Activated T-helper 2 cell treated with anti-CD3 and anti-CD28 coated beads, Interferon-gamma antibody, Interleukin-2, Interleukin-4, amounts not matched to agents 10 μg/mL and 5 μg/mL and 100 μg/mL, durations not matched to agents 14 hours and 24 hours and 36 hours (primary cell): ENCODE measurements at places on chromosomes 7 and 10. TPM values are rescaled to one million over a fixed set of nuclear protein-coding genes. Genes with fewer than 3 reads are reported as not detected.

DNA sequence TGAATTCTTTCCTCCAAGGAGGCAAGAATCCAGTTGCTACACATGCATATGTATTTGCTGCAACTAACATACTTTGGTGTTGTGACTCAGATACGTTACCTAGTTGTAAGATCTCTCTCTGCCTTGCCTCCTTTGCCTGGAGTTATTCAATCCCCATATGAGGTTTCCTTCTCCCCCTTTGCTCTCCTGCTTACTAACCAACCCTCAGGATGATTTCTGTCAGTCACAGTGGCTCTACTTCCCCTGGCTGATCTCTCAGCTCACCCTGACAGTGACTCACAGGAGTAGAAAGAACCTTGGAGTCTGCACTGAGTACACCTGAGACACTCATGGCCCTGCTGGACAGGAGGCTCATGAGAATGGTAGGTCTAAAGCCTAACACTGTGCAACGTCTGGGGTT is 92.0 kb downstream of the TMEM106B start:
- H3K4me3 ChIP-seq, result no peak overlapping the region
- DNase-seq, result no peak
- H3K4me1 ChIP-seq, result no peaks in the 10 kb centered on the region
- H3K36me3 ChIP-seq, result no peaks in the 10 kb centered on the region
- H3K27ac ChIP-seq, result no peak overlapping the region
- H3K27me3 ChIP-seq, result peaks cover 2% of the 10 kb centered on the region

- DNase-seq, result no peak
- no peak overlapping the region for H3K27ac ChIP-seq
- H3K36me3 ChIP-seq, result no peaks in the 10 kb centered on the region
- no peaks in the 10 kb centered on the region for H3K4me1 ChIP-seq
Measured at GRCh38 chr10:76329891-76330575, 898.6 kb downstream of the LRMDA start.

DNA sequence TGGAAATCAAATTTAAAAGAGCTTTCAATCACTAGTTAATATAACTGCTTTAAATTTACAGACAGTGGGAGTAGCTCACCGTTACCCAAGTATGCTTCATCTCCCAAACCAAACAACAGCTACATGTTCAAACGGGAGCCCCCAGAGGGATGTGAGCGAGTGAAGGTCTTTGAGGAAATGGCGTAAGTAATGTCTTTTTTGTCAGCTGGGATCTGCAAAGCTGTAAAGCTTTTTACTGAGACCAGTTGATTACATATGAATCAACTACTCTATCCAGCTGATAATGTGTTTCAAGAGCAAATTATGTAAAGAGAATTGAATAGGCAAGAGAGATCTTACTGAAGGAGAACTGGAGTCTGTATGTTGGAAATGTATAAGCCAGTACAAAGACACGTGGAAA is 116.2 kb downstream of the GLCCI1 start:
- H3K27ac ChIP-seq, result no peak overlapping the region
- peaks cover 54% of the 10 kb centered on the region for H3K36me3 ChIP-seq
- H3K27me3 ChIP-seq, result no peaks in the 10 kb centered on the region
- no peak overlapping the region for H3K4me3 ChIP-seq

DNA sequence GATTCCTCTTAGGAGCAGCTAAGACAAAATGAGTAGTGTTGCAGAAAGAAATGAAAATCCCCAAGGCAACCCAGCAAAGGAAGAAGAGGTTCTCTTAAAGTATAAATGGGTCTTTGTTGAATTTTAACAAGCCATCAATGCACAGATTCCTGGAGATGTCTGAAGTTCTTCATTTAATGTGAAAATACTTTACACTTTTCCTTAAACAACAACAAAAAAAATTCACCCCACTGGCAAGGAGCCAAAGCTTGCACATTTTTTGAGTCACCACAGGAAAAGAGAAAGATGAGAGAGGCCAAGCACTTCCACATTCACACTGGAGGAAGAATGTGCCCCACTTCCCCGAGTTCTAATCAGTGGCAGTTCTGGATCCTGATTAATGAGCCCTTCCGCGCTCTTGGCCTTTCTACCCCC is 286.4 kb upstream of the MEOX2 start:
- no peaks in the 10 kb centered on the region for H3K36me3 ChIP-seq
- DNase-seq, result no peak
- no peak overlapping the region for H3K4me3 ChIP-seq
- H3K27ac ChIP-seq, result no peak overlapping the region

- H3K4me3 ChIP-seq, result no peak overlapping the region
- no peaks in the 10 kb centered on the region for H3K4me1 ChIP-seq
- no peak for DNase-seq
- H3K36me3 ChIP-seq, result no peaks in the 10 kb centered on the region
- no peak overlapping the region for H3K27ac ChIP-seq
Measured at GRCh38 chr10:116450861-116451260, 23.2 kb downstream of the PNLIPRP3 start.

- H3K36me3 ChIP-seq, result no peaks in the 10 kb centered on the region
- H3K4me1 ChIP-seq, result no peaks in the 10 kb centered on the region
- no peak overlapping the region for H3K27ac ChIP-seq
Measured at GRCh38 chr10:121713486-121713885, 115.2 kb upstream of the FGFR2 start.

TCAF1 gene
- total RNA-seq, result 18.4 and 22.7 TPM in 2 replicates

SLC25A40 gene
- 48.7 and 49.3 TPM in 2 replicates for total RNA-seq

CDK5 gene
- 24.1 and 25.7 TPM in 2 replicates for total RNA-seq
